ENCODE measurements at places on chromosomes 6 and 20.
A peak's percentile ranks its signal among the peaks of the same experiment; 100 is the strongest.

DNA sequence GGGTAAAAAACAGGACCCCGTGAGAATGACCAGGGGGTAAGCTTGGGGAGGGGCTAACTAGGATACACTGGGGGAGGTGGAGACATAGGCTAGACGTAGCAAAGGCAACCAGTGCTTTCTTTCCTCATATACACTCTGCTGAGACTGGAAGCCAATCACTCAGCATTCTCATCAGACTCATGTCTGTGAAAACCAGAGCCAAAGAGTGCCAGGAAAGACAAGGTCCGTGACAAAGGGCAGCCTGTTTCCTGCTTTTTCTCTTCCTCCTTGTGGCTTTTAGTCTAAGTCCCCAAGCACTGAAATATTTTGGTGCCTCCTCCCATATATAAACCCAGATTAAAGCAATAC, 97.9 kb upstream of the NEDD9 start:
- no peak for DNase-seq

DNA sequence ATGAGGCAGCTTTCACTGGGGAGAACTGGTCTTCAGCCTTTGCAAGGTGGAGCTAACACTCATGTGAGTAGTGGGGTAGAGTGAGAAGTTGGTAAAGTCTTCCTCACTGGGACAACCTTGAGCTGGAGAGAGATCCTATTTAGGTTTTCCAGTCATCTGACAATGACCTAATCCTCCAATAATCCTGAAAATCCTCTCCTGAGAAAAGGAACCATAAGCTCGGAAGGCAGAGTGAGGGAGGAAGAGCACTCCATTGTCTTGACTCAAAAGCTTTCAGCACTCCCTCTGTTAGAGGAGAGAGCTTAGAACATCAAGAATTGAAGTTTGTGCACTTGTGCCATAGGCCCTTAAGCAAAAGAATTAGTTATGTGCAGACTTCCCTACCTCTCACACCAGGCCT, 77.8 kb downstream of the TRAM2 start:
- DNase-seq = no peak

- DNase-seq = no peak
Measured at GRCh38 chr6:167565884-167566599, 241.2 kb downstream of the TTLL2 start.

- no peak for DNase-seq
Measured at GRCh38 chr6:16697437-16698161, 63.7 kb downstream of the ATXN1 start.

DNA sequence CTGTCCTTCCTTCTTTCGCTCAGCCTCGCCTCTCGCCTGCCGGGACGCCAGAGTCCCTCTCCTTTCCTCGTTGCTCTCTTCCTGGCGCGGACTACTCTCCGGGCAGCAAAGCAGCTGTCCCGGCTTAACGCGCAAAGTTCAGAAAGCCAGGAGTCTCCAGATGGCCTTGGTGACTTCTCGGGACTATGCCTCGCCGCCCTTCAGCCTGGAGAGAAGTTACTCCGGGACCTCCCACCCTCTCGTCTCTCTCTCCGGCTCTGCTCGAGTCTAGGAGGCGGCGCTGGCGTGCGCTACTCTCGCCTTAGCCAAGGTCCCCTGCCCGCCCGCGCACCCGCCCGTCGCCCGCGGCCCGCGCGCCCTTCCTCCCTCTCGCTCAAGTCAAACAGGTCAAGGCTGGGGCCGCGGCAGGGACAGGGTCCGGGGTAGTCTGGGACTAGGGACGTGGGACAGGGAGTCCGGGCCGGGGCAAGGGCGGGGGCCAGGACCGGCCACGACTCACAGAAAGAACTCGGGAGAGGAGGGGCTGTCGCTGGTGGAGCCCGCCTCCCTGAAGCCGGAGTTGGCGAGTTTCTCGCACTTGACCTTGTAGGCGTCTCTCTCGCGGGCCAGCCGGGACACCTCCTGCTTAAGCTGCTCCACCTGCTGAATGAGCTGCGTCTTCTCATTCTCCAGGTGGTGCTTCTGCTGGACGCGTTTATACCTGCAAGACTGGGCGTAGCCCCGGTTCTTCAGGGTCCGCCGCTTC, 1.5 kb downstream of the MAFB start:
- DNase-seq = no peak

DNA sequence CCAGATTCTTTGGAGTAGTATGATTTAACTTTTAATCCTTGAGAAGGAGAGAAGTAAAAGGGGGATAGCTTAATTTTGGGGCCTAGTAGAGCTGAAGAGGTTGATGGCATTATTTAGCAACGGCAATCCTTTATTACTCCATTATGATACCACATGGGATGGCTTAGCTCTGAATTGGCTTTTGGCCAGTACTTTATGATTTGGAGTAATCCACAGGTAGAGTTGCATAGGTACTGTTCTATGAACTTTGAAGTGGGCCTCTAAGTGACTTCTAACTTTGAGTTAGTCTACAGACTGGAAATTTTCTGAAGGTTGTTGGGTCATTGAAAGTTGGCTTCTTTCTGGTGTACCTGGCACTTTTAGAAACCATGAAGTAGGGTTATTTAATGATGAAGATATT, 11.6 kb downstream of the YWHAB start:
- no peak for DNase-seq

DNA sequence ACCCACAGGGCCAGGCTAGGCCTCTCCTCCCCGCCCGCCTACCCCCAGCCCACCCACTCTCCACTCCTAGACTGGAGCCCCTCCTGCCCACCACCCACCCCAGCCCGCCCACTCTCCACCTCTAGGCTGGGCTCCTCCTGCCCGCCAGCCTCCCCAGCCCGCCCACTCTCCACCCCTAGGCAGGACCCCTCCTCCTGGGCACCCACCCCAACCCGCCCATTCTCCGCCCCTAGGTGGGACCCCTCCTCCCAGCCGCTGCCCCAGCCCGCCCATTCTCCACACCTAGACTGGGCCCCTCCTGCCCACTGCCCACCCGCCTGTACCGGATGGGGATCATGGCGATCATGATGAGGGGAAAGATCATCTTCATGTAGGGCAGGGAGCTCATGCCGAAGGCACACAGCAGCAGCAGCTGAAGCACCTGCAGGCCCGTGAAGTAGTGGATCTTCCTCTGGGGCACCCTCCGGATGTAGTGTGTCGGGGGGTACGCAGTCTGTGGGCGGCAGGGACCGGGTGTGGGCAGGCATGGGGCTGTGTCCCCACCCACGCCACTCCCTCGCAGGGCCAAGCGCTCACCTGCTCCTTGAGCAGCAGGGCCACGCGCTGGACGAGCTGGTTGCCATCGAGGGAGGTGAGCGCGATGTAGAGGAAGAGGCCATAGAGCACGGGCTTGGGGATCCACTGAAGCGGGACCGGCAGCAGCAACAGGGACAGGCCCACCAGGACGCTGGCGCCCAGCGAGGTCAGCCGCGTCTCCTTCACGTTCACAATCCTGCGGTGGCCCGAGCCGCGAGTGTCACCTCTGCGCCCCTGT, 10.8 kb downstream of the SLC4A11 start:
- no peak for DNase-seq

DNA sequence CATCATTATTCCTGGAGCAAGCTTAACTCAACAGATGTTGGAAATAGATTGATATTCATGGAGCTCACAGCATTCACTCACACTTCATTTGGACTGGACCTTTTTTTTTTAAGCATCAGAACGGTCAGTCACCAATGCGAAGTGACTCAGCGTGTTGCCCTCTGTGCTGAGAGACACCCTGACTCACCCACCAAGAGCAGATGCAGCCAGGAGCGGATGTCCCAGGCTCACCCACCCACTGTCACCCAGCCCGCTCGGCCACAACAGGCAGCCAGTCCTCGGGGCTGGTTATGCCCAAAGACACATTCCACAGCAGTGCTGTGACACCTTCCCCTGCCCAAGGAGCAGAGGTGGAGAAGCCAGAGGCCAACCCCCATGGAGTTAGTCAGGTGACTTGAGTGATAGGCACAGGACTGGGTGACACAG, 15.7 kb downstream of the RNASET2 start:
- DNase-seq = no peak

GRCh38 chr6:109305028-109305427, 77.2 kb downstream of the CD164 start:
- DNase-seq = no peak

DNA sequence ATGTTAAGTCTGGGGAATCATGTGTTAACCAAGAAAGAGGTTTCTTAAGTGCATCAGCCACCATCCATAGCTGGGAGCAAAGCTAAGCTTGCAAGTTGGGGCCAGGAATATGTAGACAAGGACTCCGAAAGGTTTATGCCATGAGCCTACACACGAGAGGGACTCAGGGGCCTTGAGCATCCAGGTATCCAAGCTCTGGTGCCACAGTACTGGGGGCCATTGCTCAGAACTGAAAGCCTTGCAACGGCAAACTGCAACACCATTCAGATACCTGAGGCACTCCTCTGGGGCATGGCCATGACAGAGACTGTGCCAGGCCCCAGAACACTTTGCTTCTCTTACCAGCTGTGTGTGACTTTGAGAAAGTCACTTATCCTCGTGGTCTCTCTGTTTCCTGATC, 27.6 kb downstream of the PRND start:
- no peak for DNase-seq

GRCh38 chr6:23412770-23413169, 713.2 kb upstream of the NRSN1 start:
- DNase-seq = no peak

GRCh38 chr6:10373642-10374359, 41.1 kb downstream of the TFAP2A start:
- DNase-seq = no peak

GRCh38 chr6:513058-513457, 121.5 kb downstream of the IRF4 start:
- DNase-seq = no peak

- no peak for DNase-seq
Measured at GRCh38 chr6:55474382-55474781, 104.6 kb downstream of the HMGCLL1 start.

GRCh38 chr20:17530153-17530552, 1.0 kb downstream of the BFSP1 start:
- no peak for DNase-seq

DNA sequence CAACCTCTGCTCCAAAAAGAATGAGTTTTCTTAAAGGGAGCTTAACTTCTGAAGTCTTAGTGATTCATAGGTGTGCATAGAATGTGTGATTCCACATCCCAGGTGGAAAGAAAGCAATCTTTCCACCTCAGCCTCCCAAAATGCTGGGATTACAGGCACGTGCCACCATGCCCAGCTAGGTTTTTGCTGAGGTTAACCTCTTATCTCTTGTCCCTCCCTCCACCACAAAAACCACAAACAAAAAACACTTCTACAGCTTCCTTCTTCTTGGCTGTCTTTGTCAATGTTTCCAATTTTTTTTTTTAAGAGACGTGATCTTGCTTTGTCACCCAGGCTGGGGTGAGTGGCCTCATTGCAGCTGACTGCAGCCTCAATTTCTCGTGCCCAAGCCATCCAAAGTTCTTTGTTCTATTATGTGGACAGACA, 8.1 kb upstream of the CSE1L start:
- peak; percentile 11 for DNase-seq

- DNase-seq = no peak
Measured at GRCh38 chr20:4299216-4299615, 283.9 kb upstream of the RNF24 start.

DNA sequence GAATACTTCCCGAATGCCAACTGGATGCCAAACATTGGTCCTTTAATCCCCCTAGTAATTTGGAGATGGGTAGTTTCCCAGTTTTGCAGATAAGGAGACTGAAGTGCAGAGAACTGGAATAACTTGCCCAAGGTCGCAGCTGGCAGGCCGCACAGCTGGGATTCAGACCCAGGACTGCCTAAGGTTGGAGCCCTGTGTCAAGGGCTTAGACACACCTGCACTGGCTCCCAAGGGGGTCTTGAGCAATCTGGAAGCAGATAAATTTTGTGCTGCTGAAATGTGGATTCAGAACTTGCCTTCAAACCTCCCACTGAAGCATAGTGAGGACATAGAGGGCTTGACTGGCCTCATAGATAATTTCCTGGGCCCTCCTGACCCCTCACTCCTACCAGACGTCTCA, 30.5 kb downstream of the FOXP4 start:
- no peak for DNase-seq

DNA sequence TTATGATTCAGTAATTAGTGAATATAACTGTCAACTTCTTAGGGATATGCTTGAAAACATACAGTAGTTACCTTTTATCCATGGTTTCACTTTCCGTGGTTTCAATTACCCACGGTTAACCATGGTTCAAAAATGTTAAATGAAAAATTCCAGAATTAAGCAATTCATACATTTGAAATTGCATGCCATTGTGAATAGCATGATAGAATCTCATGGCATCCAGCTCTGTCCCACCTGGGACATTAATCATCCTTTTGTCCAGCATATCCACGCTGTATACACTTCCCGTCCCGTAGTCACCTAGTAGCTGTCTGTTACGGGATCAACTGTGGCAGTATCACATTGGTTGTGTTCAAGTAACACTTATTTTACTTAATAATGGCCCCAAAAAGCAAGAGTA, 781.7 kb upstream of the CITED2 start:
- DNase-seq = no peak

DNA sequence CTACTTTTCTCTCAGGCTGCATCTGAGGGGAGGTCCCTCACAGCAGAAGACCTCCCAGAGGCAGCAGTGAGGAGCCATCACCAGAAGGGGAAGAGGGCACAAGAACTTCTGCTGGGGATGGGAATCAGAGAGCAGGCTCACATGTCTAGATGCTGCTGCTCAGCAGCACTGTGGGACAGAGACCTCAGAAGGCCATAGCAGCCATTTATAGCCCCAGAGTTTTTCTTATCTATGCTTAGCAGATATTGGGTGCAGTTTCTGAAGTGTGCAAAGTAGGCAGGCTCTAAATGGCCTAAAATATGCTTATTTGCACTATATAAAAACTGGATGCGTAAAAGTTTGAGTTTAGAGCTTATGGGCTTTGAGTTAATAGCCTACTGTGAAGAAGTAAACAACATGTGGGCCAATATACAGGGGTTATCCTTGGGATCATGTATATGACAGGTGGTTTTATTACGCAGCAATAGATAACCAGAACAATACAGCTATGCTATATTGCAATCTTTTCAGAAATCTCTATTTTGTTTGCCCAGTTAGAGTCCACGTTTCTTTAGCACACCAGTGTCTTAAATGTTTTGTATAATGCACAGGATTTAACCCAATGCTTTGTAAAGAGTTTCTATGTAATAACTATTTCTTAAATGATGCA, 60.2 kb upstream of the TMEM244 start:
- DNase-seq = no peak

DNA sequence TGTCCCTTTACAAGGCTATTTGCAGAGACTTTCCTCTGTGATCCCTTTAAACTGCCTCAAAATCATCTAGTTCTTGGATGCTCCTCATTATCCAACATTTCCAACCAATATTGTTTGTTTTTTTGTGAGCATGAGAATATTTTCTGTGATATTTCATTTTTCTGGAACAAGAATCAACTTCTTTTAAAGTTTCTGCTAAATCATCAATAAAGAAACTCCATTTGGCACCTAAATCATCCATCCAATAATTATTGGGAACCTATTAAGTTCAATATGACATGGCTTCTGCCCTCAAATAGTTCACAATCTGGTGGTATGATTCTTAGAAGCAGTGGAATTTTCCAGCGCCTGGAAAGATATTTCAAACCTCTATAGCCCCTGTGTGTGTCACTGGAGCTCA, 207.6 kb downstream of the ISM1 start:
- no peak for DNase-seq

GRCh38 chr20:24770628-24771541, 178.2 kb upstream of the CST7 start:
- DNase-seq = no peak

All from activated T-cell treated with anti-CD3 and anti-CD28 coated beads, Interleukin-2, amount 50 U/mL, for 4 hours (primary cell).